ENCODE measurements at places on chromosomes 11 and 22.
A peak's percentile ranks its signal among the peaks of the same experiment; 100 is the strongest.

DNA sequence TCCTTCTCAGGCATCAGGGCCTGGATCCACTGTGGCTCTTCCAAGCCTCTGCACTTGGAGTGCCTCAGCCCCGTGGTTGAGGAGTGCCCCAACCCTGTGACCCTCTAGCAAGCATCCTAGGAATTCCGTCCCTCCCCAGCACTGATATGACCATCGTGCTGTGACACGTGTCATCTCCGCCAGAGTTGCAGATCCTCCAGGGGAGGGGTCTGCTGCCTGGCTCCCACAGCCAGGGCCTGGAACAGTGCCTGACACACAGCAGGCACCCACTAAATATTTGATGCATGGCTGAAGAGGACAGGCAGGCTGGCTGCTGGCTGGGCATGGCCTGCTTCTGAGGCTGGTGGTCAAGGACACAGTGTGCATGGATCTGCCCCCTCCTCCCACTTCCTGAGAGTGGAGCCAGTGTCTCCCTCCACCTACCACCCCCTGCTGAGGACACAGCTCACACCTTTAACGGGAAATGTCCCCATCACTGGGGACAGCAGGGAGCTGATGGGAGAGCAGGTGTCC lies 1.7 kb upstream of the CD81 start:
- DNase-seq: no peak

DNA sequence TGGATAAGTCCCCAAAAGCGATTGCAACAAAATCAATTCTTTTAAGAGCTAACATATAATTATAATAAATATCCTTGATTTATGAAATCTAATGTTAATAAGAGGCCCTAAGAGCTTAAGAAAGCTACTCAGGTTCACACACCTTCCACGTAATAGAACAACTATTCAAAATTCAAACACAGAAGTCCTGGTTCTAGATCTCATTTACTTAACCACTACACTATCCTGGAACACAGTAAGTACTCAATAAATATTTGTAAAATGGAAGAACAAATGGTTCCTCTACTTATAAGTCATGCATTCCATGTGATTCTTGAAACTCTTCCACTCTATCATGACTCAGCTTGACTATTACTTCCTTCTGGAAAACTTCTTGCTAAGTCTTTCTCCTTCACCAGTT lies 268.2 kb downstream of the FAM181B start:
- DNase-seq: no peak

DNA sequence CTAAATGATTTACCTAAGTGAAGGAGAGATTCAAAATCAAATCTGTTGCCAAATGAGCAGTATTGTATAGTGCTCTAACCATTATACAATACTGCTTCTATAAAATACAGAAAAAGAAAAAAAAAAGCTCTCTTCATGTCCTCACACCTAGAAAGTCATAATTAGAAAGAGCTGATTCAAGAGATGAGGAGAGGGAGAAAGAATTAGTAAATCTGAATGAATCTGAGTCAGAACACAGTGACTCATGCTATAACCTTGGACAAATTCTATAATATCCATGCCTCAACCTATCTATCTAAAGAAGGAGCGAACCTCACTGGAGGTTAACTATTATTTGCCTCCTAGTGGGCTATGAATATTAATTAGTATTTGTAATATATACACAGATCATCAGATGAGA lies 29.4 kb downstream of the AMBRA1 start:
- no peak for DNase-seq

GRCh38 chr11:94737171-94737611 lies 31.0 kb upstream of the AMOTL1 start:
- no peak for DNase-seq

DNA sequence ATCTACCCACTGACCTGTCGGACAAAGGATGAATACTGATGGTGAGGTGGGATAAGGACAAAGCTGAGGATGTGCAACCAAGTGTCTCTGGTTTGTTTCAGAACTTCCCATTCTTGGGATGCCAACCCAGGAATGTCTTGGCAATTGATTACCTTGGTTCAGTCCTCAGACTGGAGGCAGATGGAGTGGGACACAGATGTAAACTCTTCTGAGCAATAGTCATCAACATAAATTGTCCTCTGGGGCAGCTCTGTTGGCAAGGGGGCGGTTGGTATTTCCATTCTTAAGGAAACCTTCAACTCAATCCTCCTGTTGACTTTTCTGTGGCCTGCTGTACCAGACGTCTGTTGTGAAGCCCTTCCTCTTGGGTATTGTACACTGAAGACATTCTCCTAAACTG lies 6.8 kb downstream of the ABTB2 start:
- no peak for DNase-seq

GRCh38 chr11:65327021-65327420 lies 6.6 kb upstream of the DPF2 start:
- DNase-seq: no peak

GRCh38 chr11:85098996-85099395 lies 528.1 kb downstream of the DLG2 start:
- DNase-seq: no peak

GRCh38 chr11:95821640-95822039 lies 31.3 kb downstream of the CEP57 start:
- DNase-seq: no peak

GRCh38 chr11:128933481-128934178 lies 9.0 kb downstream of the TP53AIP1 start:
- no peak for DNase-seq

DNA sequence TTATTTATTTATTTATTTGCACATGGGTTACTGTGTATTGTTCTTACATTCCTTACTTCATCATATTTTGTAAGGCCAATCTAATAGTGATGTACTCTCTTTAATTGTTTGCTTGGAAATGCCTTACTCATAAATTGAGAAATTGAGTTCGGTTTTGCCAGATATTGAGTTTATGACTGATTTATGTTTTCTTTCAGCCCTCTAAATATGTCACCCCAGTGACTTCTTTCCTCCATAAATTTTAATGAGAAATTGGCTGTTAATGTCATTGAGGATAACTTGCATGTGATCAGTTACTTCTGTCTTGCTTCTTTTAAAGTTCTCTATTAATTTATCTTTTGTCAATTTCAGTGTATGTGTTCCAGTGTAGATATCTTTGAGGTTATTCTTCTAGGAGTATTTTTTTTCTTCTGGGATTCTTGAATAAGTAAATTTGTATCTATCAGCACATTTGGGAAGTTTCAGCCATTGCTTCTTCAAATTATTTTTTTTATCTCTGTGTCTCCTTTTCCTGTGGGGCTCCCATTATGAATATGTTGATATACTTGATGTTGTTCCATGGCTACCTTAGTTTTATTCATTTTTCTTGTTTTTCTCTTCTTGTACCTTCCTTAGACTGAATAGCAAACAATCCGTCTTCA lies 47.8 kb downstream of the XKR3 start:
- DNase-seq: no peak

DNA sequence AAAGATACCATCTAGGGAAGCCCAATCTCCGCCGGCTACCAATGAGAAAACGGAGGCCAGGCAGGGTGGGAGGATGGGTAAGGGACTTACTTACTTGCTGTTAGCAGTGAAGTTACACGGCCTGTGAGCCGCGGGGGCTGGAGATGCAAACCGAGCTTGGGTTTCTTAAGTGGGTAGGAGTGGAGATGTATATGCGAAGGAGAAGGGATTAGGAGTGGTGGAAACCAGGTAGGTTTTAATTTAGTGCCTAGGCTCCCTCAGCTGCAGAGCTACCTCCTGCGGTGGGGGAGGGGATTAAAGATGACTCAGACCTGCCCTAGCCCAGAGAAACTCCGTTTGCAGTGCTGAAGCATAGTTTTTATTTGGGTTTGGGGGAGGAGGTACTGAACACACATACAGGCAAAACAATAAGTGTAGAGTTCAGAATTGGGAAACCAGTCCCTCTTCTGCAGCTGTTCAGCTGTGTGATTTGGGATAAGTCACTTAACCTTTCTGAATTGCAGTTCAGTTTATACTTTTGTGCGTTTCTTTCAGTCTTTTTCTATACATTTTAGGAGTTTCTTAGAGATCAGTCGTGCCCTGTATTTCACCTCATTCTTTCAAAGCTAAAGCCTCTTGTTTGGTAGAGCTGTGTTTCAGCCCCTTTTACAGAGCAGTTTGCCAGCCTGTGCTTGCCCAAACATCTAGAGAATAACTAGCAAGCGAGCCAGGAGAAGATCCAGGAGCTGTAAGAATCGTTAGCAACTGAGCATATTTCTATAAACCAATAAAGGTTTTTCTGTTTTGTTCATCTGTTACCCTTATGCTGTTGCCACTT lies 596 bp upstream of the TNRC6B start:
- DNase-seq: peak; percentile 43

GRCh38 chr11:75474878-75475766 lies 42.1 kb upstream of the KLHL35 start:
- peak; percentile 58 for DNase-seq

GRCh38 chr11:77776455-77776854 lies 44.1 kb downstream of the RSF1 start:
- DNase-seq: no peak

DNA sequence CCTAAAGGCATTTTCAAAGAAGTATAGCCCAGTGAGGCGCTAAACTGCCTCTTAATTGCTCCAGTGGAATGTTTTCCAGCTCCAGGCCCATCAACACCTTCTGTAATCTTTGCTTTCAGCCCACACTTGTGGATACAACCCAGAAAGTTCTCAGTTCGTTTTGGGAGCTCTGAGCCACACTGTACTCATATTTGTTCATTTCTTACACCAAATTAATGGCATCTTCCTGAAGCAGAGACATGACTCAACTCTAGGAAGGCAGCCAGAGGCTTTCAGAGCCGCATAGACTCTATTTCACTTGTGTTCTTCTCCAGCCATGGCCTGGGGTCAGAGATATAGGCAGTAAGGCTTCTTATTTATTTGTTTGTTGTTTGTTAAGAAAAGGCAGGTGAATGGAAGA lies 175.5 kb upstream of the NCAM1 start:
- no peak for DNase-seq

DNA sequence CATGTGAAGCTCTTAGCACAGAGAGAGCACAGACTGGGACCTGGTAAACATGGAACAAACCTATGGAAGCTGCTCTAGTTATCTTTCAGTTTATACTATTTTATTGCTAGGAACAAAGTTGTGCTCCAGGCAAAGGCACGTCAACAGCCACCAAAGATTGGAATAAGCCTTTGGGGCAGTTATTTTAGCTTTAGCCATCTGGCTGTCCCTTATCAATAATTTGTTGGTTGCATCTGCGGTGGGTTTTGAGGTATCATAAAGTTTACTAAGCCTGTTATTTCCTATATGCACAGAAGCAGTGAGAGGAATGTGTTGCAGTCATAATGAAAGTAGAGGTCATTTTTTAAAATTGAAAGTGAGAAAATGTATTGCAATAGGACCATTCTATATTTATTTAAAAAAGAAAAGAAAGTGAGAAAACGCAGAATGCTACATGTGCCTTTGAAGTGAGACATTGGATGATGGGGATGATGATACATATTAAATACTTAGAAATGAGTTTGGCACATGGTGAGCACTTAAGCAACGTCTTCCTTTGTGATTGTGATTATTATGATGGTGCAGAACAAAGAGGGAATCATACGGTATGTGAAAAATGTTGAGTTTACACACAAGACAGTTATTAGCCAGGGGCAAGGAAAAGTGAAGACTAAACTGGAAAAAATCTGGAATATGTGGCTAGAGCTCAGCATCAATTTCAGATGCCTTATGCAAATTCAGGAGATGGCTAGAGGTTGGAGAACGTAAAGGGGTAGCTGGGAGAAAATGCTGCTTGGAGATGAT lies 58.3 kb downstream of the PRR5L start:
- no peak for DNase-seq

- no peak for DNase-seq
Observed at GRCh38 chr11:132911186-132911585, 621.1 kb downstream of the OPCML start.

GRCh38 chr11:4213746-4214145 lies 119.1 kb downstream of the RRM1 start:
- no peak for DNase-seq

GRCh38 chr11:31728432-31728831 lies 82.7 kb downstream of the PAX6 start:
- no peak for DNase-seq

DNA sequence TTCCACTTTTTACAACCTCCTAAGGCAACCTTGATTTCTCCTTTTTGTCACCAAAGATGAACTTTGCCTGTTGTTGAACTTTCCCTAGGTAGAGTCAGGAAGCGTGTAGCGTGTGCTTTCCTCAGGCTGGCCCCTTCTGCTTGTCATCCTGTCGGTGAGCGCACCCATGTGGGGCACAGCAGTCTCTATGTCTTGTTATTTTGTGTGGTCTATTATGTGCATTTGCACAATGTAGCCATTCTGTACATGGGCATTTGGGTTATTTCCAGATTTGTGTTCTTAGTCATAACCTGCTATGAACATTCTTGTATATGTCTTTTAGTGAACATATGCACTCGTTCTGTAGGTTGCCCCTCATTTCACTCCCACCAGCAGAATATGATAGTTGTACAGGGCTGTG lies 34.9 kb downstream of the CABIN1 start:
- no peak for DNase-seq

- no peak for DNase-seq
Observed at GRCh38 chr22:25067851-25068421, 115.4 kb downstream of the KIAA1671 start.

DNA sequence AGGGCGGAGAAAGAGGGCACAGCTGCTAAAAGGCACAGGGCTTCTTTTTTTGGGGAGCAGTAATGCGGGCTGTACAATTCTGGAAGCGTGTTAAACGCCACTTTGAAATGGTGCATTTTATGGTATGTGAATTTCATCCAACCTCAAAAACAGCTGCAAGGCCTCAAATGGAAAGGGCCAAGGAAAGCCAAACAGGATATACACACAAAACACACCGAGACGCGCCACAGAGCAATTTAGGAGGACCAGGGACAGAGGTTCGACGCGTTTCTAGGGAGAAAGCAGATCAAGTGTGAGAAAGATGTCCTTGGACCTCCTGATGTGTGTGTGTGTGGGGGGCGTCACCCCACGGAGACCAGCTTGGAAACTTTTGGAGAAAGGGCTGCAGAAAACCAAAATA lies 31.1 kb downstream of the TSPAN4 start:
- DNase-seq: no peak

GRCh38 chr22:50627642-50628542 lies at the start of gene ARSA:
Gene ARSA, minus strand, starts transcription at chr22:50628152. Its CDS starts 373 bp downstream, at chr22:50627779.
- DNase-seq: peak; percentile 88

- DNase-seq: peak; percentile 66
Observed at GRCh38 chr11:3159296-3160190, 5.6 kb downstream of the OSBPL5 start.

DNA sequence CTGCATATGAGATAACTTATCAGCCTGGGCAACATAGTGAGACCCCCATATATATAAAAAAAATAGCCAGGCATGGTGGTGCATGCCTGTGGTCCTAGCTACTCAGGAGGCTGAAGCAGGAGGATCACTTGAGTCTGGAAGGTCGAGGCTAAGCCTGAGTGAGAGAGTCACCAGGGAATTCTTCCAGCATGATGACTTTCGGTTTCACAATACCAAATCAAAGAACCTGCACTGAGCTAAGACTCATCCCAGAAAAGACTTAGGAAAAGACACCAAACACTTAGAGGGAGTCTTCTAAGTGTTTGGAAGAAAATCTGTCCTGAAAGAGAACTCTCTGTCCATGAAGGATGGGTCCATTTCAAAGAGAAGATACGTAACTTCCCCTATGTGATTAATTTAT lies 12.7 kb downstream of the STK33 start:
- no peak for DNase-seq

All from testis (tissue), 5 donors.